Colonic mucosa (tissue), 4 donors: ENCODE measurements at places on chromosomes 16 and 17. TPM values are rescaled to one million over a fixed set of nuclear protein-coding genes. Genes with fewer than 3 reads are reported as not detected.
A peak's percentile ranks its signal among the peaks of the same experiment; 100 is the strongest.

GRCh38 chr17:63932721-63933120 lies 590 bp upstream of the CD79B start:
- no peak for DNase-seq

DNA sequence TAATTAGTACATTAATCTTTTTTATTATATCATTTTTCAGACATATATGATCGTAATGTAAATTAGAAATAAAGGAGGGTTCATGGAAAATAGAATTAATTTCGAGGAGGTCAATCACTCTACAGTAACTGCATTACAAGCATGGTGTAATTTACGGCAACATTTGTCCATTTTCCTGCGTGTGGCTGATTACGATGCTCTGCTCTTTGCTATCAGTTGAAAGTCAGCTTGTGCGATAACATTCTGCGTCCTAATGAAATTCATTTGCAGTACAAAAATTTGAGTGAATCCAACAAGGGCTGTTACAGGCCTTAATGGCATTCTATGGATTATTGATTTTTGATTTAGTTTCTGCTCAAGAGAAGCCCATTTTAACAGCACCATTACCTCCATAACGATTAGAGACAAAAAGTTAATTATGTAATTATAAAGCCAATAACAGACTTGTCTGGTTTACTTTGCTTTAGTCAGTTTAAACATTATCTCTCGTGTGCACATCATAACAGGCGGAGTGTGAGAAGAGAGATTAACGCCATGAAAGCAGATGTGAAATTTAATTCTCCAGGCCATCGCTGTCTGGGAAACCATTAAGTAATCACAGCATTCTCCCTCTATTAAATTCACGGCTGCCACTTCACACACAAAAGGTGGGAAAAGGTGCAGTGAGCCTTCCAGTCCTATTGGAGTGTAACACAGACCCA lies 256.4 kb upstream of the IRX3 start:
- DNase-seq, result no peak

GRCh38 chr16:48105456-48105855 lies 50.3 kb downstream of the ABCC12 start:
- no peak for DNase-seq

GRCh38 chr17:44004077-44004760 lies at the start of gene NAGS:
TSS of gene NAGS (plus strand) at chr17:44004622. CDS start at chr17:44004664, 42 bp downstream.
- peak; percentile 29 for DNase-seq

DNA sequence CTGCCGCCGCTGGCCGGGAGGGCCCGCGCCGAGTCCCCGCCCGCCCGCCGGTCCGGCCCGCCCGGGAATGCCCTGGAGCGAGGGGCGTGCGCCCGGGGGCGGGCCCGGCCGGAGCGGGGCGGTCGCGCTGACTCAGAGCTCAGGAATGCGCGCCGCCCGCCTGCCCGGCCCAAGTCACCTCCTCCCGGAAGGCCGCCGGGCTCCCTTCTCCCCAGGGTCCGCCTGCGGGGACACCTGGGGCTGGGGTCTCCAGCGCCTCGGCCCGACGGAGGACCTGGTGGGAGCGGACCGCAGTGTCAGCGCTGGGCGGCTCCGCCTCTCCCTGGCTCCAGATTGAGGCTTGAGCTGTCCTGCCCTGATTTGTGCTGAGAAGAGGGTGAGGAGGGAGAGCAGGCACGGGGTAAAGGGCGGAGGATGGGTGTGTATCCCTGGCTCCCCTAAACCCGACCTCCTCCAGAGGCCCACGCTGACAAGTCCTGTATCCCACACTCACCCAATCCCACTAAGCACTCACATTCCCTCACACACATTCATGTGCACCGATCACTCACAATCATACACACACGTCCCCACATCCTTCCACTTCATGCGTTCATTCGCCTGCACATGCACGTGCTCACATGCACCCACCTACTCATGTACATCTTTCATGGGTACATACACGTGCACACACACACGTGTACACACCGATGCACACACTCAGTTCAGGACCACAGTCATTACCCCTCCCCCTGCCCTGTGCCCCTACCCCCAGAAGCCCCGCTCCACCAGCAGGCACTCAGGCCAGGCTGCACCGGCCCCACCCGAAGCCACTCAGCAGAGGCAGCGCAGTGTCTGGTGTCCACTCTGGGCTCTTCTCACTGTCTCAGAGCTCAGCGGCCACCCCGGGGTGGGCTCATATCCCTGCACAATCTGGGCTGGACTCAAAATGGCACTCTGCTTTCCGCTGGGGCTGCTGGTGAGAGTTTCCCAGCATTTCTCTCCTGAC lies at the start of gene RHBDF1:
Gene RHBDF1 (minus strand): TSS at position 71 of the 988 bp plus-strand sequence. CDS start 7,616 bp downstream, outside the sequence.
- peak; percentile 73 for DNase-seq

- no peak for DNase-seq
Observed at GRCh38 chr17:30337393-30337999, 3.6 kb upstream of the TMIGD1 start.

DNA sequence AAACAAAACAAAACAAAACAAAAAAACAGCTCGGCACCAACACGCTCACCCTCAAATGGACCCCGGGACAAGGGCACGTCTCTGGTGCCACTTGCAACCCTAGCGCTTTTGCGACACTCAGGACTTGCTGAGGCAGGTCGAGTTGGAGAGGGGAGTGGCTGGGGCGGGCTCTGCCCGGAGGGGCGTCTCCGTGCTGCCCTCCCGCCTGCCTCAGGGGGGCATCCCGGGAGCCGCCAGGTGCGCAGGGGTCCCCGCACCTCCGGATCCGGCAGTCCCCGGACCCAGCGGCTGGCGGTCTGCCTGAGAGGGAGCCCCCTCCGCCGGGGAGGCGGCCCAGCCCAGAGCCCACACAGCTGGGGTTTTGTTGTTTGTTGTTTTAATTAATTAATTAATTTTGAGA lies at the start of gene SLC52A1:
Gene SLC52A1 (minus strand): TSS at position 112 of the 400 bp plus-strand sequence. CDS start 820 bp downstream, outside the sequence.
- peak; percentile 52 for DNase-seq

DNA sequence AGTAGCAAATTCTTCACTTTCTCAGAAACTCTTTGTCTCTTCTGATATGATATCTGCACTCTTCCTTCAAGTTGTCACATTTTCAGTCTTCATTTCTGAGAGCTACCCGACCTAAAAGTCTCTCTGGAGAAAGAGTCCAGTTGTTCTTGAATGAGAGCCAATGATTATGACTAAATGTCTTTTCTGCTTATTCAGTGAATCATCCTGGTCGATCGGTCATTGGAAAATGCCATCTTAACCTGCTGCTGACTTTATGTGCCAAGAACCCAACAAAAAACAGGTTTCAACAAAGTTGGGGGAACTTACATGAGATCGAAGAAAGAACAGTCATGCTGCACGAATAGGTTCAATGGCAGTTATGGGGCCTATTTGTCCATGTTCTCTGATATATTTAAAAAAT lies 15.9 kb downstream of the SOX9 start:
- no peak for DNase-seq

DNA sequence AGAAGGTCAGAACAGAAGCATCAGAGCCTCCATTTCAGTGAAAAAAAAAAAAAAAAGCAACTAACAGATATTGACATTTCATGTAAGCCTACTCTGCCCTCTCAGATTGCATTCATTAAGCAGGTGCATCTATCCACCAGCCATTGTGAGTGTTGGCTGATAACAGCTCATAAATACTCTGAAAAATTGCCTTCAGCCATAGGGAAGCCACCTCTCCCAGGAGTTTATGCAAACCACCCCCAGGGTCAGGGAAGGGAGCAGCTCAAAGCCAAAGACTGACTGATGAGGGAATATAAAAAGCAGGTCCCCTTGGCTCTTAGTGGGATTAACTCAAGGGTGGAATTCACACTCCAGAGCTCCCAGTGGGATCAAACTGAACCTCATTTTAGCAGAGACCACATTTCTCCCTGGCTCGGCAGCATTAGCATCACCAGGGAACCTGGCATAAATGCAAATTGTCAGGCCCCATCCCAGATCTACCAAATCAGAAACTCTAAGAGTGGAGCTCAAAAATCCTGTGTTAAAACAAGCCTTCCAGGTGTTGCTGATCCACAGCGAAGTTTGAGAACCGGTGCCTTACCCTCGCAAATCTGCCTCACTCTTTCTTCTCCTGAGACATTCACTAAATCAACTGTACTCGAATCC lies 14.2 kb downstream of the APOH start:
- no peak for DNase-seq

DNA sequence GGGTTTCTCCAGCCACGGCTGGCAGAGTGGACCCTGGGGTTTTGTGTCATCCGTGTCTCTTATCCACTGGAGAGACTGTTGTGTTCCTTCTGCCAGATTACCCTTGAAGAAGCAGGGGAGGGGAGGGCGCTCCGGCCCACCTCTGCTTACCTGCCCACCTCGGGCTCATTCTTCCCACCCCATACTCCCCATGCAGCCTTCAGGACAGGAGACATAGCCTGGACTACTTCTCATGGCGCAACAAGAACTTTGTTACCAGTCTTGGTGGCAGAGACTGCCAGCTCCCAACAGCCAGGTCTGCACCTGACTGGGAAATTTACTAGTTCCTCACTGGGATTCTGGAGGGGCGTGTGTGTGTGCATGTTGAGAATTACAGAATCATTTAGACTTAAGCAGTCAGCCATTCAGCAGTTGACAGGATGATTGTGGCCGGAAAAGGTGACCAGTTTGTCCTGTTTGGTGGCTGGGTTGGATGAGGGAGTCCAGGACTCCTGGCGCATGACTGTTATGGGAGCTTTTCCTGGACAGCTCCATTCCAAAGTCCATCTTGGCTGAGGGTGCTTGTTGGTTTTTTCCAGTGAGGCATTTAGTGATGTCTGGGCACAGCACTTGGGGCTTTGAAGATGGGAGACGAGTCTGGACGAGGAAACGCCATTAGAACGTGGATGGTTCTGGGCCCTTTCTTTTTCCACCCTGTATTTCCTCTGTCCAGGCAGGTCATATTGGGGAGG lies 8.7 kb downstream of the GSE1 start:
- DNase-seq, result peak; percentile 86

DNA sequence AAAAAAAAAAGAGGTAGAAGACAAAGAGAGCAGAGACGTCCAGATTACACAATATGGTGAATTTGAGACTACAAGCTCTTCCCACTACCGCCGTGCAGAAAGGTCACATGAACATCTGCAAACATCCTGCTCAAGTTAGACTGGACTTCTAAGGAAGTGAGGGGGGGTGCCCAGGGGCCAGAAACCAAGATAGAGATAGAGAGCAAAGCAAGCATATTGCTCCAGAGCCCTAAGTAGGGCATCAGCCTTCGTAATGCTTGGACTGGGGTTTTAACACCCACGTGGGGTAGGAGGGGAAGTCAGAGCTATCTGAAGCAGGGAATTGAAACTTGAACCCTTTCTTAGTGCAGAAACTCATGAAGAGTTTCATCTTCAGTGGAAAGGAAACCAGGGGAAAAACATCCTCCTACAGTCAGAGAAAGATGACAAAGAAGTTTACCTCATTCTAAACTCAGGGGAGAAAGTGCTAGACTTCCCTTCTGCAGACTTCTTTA lies 8.7 kb downstream of the CLEC19A start:
- DNase-seq, result no peak

- DNase-seq, result peak; percentile 75
Observed at GRCh38 chr17:46003907-46004748, 5.1 kb downstream of the STH start.

DNA sequence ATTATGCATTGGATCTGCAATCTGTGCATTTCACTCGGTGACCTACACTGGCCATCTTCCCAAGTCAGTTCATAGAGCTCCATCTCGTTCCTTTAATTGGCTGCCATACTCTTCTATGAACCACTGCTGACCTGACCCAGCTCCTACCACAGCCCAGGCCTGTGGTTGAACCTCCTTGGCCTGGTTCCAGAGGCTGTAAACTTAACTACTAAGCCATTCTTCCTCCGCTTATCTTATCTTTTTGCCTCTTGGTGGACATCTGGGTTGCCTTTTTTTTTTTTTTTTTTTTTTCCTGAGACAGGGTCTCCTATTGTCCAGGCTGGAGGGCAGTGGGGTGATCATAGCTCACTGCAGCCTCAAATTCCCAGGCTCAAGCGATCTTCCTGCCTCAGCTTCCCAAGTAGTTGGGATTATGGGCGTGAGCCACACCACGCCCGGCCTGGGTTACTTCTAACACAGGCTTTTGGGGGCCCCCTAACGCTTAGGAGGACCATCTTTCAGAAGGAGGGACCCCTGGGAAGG lies 18.3 kb downstream of the COQ7 start:
- DNase-seq, result peak; percentile 85

ALOX12 gene
- total RNA-seq, result not detected

KCNH6 gene
- 0.47 TPM for total RNA-seq

LPO gene
- not detected for total RNA-seq

MYH2 gene
- 0.48 TPM for total RNA-seq

XAF1 gene
- total RNA-seq, result 8.5 TPM

HS3ST3A1 gene
- 0.91 TPM for total RNA-seq

LGALS9B gene
- 20.3 TPM for total RNA-seq

DNAH17 gene
- 0.05 TPM for total RNA-seq

CYGB gene
- total RNA-seq, result 4.7 TPM

P2RX5 gene
- 1.5 TPM for total RNA-seq
